ENCODE measurements at places on chromosomes 5 and 9. TPM values are rescaled to one million over a fixed set of nuclear protein-coding genes. Genes with fewer than 3 reads are reported as not detected.
A peak's percentile ranks its signal among the peaks of the same experiment; 100 is the strongest.

Gene HRCT1
- 0.41 TPM for polyA plus RNA-seq

Gene GARIN3
- not detected for polyA plus RNA-seq

Gene SH3TC2
- polyA plus RNA-seq, result 0.55 TPM

Gene WNT8A
- polyA plus RNA-seq, result not detected

Gene EPB41L4B
- polyA plus RNA-seq, result 8.0 TPM

Gene ARL14EPL
- polyA plus RNA-seq, result 0.12 TPM

Gene RELL2
- polyA plus RNA-seq, result 6.5 TPM

Gene FAM81B
- not detected for polyA plus RNA-seq

Gene SLC6A18
- not detected for polyA plus RNA-seq

Gene ZDHHC11
- 13.7 TPM for polyA plus RNA-seq

Gene IRF1
- 15.5 TPM for polyA plus RNA-seq

Gene INSYN2B
- 0.46 TPM for polyA plus RNA-seq

Gene PCDHAC2
- polyA plus RNA-seq, result 1.2 TPM

Gene HMHB1
- polyA plus RNA-seq, result not detected

Gene TICAM2
- polyA plus RNA-seq, result 0.37 TPM

Gene PHYKPL
- polyA plus RNA-seq, result 13.0 TPM

Gene SPINK5
- not detected for polyA plus RNA-seq

Gene PCDHB14
- polyA plus RNA-seq, result 0.05 TPM

Gene IFNE
- 2.3 TPM for polyA plus RNA-seq

Gene RIMOC1
- 13.5 TPM for polyA plus RNA-seq

GRCh38 chr9:80447876-80448275 lies 876.1 kb downstream of the TLE4 start:
- no peak for DNase-seq

- no peak for DNase-seq
These were observed 8.1 kb downstream of the FGF18 start for GRCh38 chr5:171427318-171428167.

GRCh38 chr5:176413255-176413565 lies 3.1 kb downstream of the CLTB start:
- no peak for DNase-seq

- DNase-seq, result no peak
These were observed 25.7 kb downstream of the TAS2R1 start for GRCh38 chr5:9604416-9604815.

DNA sequence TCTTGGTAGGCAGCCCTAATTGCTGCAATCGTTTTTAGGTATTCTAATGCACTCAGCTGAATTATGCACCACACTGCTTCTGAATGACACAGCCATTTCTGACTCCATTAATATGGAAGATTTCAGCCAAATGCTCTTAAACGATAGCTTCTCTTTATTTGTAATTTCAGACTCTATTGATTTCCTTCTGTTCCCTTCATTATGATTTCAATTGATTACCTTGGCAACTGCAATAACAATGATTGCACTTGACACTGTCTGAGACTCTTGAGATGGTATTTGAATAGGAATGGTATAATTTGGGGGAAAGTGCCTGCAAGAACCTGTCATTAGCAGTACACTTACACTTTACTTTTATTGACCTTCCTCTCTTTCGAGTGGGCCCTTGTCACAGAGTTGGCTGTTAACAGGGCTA lies 296.1 kb upstream of the DMAC1 start:
- DNase-seq, result no peak

GRCh38 chr9:91162311-91162710 lies 199.4 kb downstream of the AUH start:
- DNase-seq, result no peak

- no peak for DNase-seq
These were observed 345.7 kb downstream of the DRD1 start for GRCh38 chr5:175098301-175098700.

- DNase-seq, result no peak
These were observed 971 bp downstream of the PHYKPL start for GRCh38 chr5:178231539-178232123.

GRCh38 chr9:113454914-113455761 lies 8.4 kb upstream of the RGS3 start:
- no peak for DNase-seq

DNA sequence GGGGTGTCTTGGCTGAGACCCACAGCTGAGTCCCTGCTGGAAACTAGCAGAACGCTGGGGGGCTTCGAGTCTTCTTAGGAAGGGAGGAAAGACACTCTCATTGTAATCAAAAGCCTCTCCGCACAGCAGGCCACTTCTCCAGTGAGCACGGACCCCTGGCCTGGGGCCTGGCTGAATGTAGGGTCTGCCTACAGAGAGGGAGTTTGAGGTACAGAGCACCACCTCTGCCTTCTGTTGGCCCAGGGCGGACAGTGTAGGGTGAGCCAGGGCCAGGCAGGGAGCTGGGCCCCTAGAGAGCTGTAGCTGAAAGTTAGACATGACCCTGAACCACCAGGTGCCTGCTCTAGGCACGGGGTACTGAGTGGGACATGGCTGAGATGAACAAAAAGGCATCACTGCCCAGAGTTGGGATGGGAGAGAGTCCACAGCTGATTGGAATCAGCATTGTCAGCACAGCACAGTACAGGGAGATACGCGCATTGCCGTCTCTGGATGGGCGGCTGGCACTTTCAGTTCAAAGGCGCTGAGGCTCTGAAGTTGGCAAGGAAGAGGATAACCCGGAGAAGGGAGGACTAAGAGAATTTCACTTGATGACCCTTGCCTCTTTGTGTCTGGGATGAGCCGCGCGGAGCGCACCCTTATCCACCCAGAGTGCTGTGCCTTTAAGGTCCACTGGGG lies 363 bp upstream of the SLC25A48 start:
- DNase-seq, result no peak

DNA sequence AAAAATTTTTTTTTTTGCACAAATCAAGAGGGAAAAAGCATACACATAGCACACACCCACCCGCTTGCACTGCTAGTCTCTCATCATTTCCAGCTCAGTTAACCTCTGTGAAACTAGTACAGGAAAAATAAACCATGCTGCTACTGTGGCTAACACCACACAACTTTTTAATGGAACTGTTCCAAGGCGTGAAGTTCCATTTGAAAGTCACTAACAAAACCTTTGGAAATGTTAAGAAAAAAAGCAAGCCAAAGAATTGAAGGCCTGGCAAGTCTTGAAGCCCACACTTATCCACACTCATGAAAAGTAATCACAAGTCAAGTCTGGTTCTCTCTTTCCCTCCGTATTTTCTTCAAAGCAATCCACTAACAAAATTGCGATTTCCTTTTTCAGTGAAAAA lies 116.3 kb downstream of the FANCC start:
- DNase-seq, result no peak

DNA sequence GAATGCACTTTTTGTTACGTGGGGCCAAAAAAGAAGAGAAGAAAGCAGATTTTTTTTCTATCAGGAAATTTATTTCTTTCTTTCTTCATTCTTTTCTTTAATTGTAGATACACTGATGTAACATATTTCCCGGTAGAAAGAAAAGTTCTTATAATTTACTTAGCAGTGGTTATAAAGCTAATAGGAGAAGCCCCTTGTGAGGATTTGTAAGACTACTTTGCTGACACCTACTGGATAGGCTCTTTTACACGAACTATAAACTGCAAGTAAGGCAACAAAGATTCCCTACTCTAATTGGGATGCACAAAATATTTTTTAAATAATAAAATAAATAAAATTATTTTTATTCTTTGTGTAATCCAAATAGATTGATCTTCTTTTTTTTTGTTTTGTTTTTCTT lies 284.4 kb downstream of the DNAH5 start:
- peak; percentile 20 for DNase-seq

- DNase-seq, result no peak
These were observed 127.3 kb downstream of the SPATA31D1 start for GRCh38 chr9:82115900-82116299.

DNA sequence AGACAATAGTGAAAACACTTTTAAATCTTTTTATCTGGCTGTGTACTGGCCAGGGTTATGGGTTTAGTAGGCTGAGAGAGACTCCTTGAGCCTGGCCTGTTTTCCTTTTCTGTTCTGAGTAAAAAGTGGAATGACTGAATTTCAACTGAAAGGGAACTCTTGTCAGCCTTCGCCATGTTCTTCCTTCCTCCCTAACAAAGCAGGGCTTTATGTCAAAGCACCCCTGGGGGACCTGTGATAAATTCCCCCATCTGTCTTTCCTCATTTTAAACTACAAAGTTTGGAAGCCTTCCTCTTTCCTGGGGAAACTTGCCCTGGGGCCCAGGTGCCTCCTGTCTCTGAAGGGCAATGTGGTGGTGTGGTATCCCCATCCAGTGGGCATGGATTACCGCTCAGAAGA lies 29.7 kb downstream of the LARP1 start:
- DNase-seq, result no peak

DNA sequence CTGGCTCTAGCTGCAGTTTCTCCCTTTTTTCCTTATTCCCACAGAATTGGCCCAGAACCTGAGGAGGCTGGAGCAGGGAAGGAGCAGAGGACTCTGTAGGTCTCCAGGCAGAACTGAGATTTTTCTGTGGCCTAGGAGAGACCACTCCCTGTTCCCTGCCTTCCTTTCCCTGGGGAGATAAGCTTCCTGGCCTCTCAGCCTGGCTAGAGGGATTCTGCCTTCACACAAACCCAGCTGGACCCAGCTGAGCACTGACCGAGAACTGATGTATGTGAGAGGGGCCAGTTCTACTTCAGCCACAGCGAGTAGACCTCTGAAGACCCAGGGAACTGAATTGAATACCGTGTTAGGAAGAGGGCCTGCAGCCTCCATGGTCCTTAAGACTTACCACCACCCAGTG lies 48.0 kb downstream of the RUSC2 start:
- no peak for DNase-seq

DNA sequence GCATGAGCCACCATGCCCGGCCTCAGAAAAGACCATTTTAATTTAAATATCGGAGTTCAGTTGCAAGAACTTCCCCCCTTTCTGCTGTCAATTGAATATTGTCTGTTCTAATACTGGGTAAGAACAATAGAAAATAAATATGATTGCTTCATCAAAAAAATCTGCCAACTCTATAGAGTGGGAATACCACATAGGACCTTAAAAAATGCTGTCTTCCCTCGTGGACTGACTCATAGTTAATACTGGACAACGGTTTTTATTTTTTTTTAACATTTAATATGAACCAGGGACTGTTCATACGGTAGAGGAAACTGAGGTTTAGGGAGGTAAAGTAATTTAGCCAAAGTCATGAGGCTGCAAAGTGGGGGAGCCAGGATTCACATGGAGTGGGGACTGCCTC lies 9.7 kb downstream of the ZNF462 start:
- DNase-seq, result no peak

- no peak for DNase-seq
These were observed 2.3 kb downstream of the TNFSF8 start for GRCh38 chr9:114928136-114928535.

DNA sequence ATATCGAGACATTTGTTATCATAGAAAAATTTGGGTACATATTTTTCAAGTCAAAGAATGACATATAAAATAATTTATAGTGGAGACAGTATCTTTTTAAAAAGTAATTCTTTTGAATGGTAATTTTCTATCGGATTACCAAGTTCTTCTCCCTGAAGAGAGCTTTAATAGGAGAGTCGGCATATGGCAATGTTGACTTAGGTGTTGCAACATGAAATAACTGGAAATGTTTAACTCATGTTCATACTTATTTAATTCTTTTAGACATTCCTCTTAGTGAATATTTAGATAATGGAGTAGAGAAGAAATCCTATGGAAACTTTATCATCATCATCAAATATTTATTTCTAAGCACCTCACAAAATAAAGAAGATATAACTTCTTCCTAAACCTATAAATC lies 118.2 kb upstream of the CTNND2 start:
- DNase-seq, result no peak

DNA sequence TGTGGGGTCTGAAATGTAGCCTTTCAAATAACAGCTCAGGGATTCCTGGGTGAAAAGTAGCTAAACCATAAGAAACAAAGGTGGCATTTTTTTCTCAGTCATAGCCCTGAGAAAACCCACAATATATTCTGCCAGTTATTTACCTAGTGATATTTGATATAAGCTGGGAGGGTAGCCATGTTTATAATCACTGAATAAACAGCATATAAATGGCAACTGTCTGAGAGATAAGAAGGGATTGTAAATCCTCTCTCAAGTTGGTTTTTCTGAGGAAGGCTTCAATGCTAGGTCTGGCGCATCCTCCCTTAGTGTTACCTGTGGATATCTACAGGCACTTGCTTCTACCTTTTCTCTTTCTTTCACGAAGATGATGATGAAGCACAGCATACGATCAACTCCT lies 1080.5 kb upstream of the DMAC1 start:
- DNase-seq, result no peak

- DNase-seq, result no peak
These were observed 25.0 kb downstream of the TNFSF8 start for GRCh38 chr9:114905170-114905940.

- no peak for DNase-seq
These were observed 35.2 kb upstream of the PIK3R1 start for GRCh38 chr5:68180121-68181038.

GRCh38 chr5:89826938-89827337 lies 582.6 kb downstream of the CETN3 start:
- no peak for DNase-seq

- no peak for DNase-seq
These were observed 13.9 kb downstream of the PLK2 start for GRCh38 chr5:58446024-58446423.

GRCh38 chr5:139256820-139257219 lies 36.7 kb upstream of the MATR3 start:
- no peak for DNase-seq

DNA sequence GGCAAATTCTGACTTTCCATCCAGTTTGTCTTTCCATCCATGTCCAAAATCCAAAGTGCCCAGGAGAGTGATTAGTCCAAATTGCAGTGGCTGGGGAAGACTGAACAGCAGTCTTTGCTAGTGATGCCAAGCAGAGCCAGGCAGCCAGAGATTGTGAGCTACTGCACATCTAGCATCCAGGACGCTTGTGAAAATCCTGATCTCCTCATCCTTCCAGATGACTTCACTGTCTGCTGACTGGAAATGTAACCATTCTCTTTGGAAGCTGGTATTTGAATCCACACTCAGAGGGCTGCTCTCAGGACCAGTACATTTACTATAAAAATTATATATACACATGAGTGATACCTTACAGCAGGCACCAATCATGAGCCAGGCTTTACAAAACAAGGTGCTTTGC lies 49.6 kb downstream of the MACROH2A1 start:
- DNase-seq, result no peak

DNA sequence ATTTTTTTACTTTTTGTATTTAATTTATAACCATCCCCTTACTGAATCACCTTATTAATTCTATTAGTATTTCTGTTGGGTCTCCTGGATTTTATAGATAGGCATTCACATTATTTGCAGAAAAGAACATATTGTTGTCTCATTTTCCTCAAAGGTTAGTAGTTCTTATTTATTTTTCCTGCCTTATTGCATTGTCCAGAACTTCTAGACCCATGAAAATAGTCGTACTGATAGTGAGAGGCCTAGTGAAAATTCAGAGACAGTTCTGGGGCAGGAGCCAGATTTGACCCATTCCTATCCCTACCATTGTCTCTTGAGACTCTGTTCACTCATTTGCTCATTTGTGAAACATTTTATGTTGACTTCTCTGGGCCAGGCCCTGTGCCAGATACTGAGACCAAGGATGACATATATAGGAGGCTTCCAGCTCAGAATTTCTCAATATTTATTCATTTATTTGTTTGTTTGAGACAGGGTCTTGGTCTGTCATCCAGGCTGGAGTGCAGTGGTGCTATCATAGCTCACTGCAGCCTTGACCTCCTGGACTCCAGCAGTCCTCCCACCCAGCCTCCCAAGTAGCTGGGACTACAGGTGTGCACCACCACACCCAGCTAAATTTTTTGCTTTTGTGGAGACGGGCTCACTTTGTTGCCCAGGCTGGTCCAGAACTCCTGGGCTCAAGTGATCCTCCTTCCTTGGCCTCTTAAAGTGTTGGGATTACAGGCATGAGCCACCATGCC lies 34.7 kb downstream of the COL27A1 start:
- no peak for DNase-seq

- no peak for DNase-seq
These were observed 1.2 kb downstream of the AK3 start for GRCh38 chr9:4739587-4740387.
